ENCODE measurements at places on chromosomes 5 and 9.

DNA sequence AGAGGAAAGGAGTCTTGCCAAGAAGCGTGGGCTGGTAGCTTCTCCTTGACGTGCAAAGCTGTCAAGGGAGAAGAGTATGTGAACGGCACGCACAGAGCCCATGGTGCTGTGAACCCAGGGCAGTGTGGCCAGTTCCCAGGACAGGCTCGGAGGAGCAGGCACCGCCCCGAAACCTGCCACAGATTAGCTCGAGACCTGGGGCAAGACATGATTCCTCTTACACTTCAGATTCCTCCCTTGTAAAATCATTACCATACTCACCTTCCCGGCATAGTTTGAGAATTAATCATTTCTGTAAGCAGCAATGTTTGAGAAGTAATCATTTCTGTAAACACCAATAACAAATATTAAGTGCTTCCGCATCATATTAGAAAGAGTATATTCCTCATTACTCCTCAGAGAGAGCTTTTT is 19.9 kb downstream of the GOLM1 start:
- peak; percentile 26 for DNase-seq

GRCh38 chr9:130200038-130200849 is 28.0 kb downstream of the NCS1 start:
- no peak for DNase-seq

GRCh38 chr9:97633859-97634490 is 354 bp downstream of the NCBP1 start:
- DNase-seq = peak; percentile 5

- no peak for DNase-seq
Measured at GRCh38 chr5:38643616-38644015, 87.2 kb upstream of the LIFR start.

- DNase-seq = no peak
Measured at GRCh38 chr5:8861764-8862163, 684.1 kb downstream of the SEMA5A start.

- DNase-seq = no peak
Measured at GRCh38 chr5:173245319-173246134, 10.5 kb upstream of the NKX2-5 start.

- DNase-seq = no peak
Measured at GRCh38 chr9:123834218-123834888, 95.6 kb downstream of the DENND1A start.

DNA sequence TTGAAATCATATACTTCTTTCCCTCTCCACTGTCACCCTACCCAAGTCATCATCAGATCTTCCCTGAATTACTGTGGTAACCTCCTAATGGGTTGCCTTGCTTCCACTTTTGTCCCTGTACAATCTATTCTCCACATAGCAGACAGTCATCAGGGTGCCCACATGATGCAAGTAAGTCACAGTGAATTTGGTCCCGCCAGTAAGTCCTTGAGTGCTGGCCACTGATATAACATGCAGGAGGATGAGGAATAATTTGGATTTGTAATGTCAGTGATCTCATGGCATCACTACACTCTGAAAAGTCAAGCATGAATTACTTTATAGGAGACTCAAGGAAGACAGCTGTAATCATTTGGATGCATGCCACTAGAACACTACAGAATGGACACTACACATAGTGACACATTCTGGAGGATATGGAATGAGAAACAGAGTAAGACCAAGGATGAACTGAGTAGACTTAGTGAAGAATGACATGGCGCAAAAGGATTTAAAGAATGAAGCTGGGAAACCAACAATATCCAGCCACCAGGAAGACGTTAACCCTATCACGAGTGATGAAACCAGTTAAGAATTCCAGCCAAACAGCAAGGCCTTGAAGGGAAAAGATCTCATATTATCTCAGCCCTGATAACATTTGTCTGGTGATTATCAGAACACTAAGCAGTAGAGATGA is 28.6 kb downstream of the MARCHF3 start:
- no peak for DNase-seq

DNA sequence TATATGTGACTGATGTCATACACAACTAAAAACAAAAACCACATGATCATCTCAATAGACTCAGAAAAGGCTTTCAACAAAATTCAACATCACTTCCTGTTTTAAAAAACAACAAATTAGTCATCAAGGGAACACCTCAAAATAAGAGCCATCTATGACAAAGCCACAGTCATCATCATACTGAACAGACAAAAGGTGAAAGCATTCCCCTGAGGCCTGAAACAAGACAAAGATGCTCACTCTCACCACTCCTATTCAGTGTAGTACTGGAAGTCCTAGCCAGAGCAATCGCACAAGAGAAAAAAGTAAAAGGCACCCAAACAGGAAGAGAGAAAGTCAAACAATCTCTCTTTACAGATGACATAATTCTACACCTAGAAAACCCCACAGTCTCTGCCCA is 893.5 kb upstream of the EDIL3 start:
- no peak for DNase-seq

DNA sequence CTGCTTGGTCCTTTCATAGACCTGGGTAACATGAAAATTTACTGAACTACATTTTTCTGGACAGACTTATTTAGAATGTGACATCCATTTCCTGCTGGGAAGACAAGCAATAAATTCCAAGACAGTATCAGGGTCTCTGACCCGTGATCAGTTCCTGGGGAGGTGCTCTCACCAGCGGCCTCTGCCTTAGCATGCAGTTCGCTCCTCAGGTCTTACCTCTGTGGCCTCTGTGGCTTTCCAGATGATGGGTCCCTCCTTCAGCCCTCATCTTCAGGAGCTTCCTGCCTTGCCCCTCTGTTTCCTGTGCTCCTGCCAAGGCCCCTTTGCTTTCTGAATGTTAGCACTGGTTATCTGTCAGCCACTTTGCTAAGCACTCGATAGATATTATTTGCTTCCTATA is 66.4 kb downstream of the CMYA5 start:
- no peak for DNase-seq

GRCh38 chr5:95895771-95896170 is 65.9 kb downstream of the ELL2 start:
- no peak for DNase-seq

DNA sequence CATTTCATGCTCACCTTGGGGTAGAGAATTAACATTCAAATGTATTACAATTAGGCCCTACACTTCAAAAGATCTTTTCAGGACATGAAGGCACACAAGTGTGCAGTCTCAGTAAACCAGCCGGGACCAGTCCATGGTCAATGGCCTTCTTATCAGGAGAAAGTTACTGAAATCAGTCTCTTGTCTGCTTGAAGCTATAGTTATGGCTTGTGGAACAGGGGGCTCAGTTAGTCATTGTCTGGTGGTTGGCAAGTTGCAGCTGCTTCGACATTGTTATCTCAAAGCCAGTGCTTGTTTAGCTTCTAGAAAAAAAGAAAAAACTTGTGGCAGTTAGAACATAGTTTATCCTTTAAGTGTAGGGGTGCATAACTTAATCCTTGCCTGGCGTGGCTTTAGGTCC is 213.1 kb upstream of the ACO1 start:
- DNase-seq = no peak

DNA sequence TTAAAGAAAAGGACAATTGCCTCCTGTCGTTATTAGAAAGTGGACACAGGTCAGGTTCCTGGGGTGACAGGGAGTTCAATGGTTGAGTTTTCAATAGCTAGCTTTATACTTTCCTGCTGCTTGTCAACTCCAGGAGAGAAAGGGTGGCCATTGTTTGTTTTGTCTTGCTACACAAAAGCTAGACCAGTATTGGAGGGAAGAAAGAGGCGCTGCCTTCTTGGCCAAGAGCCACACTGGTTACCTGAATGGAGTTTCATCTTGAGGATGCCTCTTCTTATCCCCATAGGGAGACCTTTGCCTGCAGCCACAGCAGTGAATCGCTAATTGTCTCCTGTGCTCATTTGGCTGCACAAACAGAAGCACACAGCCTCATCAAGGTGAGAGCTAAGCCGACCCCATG is 279.4 kb upstream of the GRIA1 start:
- DNase-seq = no peak

DNA sequence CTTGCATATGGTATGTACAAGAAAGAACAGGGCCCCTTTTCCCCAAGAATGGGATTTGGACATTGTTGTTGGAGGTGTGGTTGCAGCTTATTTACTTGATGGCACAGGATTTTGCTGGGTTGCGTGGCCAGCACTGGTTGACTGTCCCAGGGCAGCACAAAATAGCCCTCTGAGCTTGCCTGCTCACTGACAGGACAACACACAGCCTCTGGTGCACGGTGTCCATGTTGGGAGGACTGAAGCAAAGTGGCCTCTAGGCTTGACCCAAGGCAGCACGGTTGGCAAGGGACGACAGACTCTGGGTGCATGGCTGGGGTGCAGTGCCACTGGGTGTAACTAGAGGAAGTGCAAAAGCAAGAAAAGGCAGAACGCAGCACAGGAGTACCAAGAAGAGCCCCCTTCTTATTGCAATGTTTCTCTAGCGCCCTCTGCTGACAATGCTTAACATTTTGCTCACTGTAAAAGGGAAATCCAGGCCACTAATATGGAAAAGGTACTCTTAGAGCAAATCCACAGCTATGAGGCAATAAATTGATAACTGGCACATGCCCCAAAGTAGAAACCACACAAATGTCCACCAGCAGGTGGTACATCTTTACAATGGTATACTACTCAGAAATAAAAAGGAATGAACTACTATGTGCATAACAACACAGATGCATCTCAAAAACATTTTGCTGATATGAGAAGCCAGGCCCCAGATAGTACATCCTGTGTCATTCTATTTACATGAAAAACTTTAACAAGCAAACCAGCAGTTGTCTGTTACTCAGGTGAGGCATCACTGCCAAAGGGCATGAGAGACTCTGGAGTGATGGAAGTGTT is 47.4 kb upstream of the BARX1 start:
- peak; percentile 71 for DNase-seq

GRCh38 chr9:10228082-10228481 is 384.7 kb downstream of the PTPRD start:
- no peak for DNase-seq

- no peak for DNase-seq
Measured at GRCh38 chr9:116654059-116654355, 33.1 kb upstream of the TRIM32 start.

- no peak for DNase-seq
Measured at GRCh38 chr9:22112870-22113821, 104.0 kb upstream of the CDKN2B start.

DNA sequence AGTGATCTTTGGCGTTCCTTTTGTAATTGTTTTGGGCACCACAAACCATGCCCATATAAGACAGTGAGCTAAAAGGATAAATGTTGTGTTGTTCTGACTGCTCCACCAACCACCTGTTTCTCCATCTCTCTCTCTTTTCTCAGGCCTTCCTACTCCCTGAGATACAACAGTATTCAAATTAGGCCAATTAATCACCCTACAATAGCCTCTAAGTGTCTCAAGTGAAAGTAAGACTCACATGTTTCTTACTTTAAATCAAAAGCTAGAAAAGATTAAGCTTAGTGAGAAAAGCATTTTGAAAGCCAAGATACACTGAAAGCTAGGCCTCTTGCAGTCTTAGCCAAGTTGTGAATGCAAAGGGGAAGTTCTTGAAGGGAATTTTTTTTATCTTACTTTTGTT is 268.8 kb upstream of the NREP start:
- no peak for DNase-seq

DNA sequence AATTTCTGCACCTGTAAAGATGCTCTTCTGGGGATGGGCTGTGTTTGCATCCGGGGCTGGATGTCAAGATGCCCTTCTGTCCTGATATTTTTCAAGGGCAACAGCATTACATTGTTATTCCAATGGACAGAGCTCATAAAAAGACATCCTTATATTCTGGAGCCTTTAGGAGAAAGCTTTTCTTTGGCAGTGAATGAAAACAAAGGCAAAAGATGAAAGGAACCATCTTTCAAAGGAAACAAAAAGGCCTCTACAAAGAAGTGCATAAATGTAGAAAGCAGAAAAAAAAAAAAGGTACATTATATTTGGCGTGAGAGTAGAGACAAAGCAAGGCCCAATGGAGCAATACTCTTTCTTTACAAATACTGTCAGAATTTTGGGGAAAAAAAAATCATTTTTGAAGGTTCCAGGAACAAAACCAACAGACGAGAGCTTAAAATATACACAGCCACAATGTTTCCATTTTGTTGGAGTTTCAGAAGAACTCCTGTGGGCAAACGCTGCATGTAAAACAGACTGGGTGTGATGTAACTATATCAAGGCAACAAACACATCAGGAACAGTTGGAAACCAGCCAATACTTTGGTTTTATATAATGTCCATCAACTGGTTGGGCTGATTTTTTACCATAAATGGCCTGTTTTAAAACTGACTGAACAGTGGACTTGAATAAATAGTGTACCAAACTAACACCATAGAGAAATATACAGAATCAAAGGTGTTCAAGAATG is 885.6 kb upstream of the DMAC1 start:
- no peak for DNase-seq
